ENCODE measurements at places on chromosomes 11 and 22.

DNA sequence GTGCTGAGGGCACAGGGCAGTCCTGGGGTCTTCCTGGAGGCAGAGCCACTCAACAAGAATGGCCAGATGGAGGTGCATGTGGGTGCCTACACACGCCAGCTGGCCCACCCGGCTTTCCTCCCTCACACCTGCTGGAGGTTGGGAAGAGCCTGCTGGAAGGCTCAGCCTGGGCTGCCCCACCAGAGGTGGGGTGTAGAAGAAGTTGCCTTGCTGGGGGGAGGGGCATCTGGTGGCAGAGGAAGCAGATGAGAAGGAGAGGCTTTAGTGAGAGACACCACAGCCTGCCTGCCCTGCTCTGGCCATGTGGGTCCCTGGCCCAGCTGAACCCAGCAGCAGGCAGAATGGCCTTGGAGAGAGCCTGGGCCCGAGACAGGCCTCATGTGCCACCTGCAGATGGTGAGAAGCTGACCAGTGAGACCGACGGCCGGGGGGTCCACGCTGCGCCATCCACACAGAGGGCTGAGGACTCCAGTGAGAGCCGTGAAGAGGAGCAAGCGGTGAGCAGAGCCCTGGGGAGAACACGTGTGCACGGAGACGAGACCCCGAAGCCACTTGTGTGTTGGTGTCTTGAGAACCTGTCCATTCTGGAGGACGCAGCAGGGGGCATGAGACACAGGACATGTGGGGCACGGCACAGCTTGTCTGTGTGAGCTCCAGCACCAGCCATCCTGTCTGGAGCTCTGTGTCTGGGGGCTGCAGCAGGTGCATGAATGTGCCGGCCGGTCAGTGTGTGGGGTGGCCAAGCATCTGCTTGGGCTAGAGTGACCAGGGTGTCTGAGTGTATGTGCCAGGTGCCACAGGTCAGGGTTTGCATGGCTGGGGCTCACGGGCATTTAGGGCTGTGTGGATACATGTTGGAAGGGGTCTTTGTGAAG lies 2.7 kb downstream of the B4GALNT4 start:
- peak; percentile 16 for DNase-seq

- DNase-seq: no peak
These were observed 11.3 kb upstream of the CCDC83 start for GRCh38 chr11:85843929-85844328.

GRCh38 chr11:104134745-104135144 lies 29.2 kb downstream of the PDGFD start:
- no peak for DNase-seq

DNA sequence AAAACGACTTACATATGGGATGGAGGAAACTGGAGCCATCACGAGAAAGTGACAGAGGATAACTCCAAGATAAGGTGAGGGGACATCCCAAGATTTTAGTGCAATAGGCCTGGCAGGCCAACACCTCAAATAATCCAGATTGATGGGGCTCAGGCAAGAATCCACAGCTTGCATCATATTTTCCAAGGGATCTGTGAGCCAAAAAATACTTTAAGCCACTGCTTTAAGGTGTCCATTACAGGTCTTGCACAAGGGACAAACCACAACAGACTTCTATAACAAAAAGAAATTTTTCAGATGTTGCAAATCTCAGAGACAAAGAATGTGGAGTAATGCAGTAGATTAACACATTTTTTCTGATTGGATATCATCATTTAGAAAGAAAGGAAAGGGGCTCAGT lies 45.6 kb downstream of the DENND5A start:
- DNase-seq: no peak

DNA sequence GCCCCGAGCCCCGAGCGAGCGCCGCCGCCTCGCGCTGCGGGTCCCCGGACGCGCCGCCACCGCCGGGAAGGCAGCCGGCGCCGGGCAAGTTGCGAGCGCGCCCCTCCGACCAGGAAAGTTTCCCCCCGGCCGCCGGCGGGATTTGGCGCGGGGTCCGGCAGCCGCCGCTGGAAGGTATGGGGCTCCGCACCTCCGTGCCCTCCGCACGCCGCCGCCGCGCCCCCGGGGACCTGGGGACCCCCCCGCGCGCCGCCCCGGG lies 281 bp downstream of the TSPAN18 start:
- DNase-seq: no peak

DNA sequence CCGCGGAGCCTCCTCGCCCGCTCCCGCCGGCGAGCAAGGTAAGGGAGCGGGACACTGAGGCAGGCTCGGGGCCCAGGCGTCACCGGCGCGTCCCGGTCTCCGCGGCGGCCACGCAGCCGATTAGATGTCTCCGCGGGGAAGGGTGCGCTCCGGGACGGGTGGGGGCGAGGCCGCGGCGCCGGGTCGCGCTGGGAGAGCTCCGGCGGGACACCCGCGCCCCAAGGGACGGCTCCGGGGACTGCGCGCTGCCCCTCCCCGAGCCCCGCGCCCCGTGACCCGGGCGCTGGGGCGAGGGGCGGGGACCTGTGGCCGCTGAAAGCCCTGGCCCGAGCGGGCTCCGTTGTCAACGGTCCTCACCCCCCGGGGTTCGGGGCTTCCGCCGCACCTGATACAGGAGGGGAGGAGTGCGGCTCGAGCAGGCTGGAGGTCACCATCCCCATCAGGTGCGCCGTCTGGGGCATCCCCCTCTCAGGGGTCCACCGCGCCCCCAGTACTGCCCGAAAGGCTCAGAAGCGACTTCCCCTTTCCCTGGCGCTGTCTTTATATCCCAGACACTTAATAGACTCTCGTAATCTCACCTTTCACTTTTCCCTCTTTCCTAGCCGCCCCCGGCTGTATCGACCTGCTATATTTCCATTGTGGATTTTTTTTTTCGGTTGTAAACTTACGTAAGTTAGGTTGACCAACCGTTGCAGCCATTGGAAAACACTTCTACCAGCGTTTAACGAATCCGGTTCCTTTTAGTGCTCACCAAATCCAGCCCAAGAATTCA lies 573 bp downstream of the PPFIA1 start:
- DNase-seq: no peak

DNA sequence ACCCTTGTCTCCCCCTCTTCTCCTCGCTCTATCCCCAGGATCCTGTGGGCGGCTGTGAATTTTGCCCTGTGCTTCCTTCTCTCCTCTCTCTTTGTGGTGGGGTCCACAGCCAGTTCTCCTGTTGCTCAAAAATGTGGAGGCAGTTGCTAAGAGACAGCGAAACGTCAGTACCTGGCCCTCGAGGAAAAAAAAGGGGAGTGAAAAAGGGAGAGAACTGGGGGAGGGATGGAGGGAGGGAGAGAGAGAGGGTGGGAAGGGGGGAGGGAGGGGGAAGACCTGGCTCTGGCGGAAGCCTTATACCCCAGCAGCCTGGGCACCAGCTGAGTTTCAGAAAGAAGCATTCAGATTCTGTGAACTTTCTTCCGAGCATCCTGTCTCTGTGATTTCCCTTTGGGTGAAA lies 2.1 kb upstream of the LRRC55 start:
- DNase-seq: no peak

- DNase-seq: no peak
These were observed 27.6 kb downstream of the APLP2 start for GRCh38 chr11:130097285-130097684.

DNA sequence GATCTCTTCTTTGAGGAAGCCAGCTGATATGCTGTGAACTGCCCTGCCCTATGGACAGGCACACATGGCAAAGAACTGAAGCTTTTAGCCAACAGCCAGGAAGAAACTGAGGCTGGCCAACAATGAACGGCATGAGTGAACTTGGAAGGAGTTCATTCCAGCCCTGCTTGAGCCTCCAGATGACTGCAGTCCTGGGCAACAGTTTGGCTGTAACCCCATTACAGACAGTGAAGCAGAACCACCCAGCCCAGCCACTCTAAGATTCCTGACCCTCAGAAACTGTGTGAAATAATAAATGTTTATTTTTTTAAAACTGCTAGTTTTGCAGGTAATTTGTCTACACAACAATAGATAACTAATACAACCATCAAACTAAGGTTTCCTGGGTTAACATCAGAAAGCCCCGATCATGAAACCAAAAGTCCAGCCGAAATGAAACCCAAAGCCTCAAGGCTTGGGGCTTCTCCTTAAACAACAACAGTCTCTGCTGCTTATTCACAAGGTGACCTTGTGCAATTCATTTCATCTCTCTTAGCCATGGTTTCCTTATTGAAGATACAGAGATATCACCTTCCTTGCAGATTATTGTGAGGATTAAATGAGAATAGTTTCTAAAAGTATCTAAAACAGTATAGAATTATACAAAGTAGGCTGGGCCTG lies 31.4 kb downstream of the PAK1 start:
- no peak for DNase-seq

- no peak for DNase-seq
These were observed 59.5 kb upstream of the PHF21A start for GRCh38 chr11:46180736-46181135.

GRCh38 chr11:69949327-69949726 lies 128.8 kb upstream of the ANO1 start:
- DNase-seq: no peak

- DNase-seq: no peak
These were observed 405.7 kb downstream of the BUD13 start for GRCh38 chr11:116366980-116367645.

GRCh38 chr11:45209000-45209879 lies 62.8 kb downstream of the PRDM11 start:
- DNase-seq: no peak

- DNase-seq: no peak
These were observed 62.2 kb downstream of the MYEOV start for GRCh38 chr11:69355959-69356702.

- DNase-seq: no peak
These were observed 23.1 kb upstream of the CAPRIN1 start for GRCh38 chr11:34028425-34028824.

DNA sequence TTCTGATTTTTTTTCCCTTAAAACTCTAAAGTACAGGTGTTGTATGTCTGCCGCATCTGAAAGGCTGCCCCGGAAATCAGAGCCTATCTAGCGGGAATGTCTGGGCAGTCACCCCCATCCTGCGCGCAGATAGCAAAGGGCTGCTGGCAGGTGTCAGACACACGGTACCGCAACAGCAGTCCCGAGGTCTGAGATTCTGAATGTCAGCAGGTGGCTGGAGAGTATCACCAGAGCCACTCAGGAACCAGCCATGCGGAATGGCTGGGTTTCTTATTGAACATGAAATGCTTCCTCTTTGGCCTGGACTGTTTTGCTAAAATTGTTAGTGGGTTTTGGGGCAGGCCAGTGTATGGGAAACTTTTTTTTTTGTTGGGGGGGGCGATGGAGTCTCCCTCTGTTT lies 53.3 kb downstream of the CERK start:
- no peak for DNase-seq

DNA sequence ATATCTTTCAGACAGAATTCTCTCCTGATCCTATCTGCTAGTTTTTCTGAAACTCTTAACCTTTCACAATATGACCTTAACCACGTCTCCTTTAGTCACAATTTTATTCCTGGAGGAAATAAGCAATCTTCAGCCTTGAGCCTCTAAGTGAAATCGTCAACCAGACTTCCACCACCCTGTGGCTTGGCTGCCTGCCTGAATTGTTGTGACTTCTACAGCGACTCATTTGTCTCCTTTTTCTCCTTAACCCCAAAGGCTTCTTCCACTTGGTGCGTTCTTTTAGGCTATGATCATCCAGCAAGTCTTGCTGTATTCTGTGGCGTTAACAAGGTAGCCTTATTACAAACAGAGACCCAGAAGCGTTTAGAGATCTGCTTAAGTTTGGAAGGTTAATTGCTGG lies 535.1 kb upstream of the ARHGAP42 start:
- DNase-seq: no peak

DNA sequence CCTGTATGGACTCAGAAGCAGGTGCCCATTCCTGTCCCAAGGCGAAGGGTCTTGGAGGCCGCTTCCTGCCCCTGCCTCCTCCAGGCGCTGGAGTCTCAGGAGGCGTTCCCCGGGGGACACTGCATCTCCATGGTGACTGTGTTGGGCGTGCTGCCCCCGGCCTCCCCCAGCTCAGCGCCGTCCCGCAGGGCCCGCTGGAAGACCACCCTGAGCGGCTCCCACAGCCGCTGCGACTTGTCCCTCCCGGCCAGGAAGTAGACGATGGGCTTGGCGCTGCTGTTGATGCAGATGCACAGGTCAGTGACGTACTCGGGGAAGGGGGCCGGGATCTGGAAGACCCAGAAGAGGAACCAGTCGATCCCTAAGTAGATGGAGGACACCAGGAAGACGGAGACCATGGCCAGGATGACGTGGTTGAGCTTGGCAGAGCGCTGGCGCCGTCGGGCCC lies 7.8 kb downstream of the MRGPRF start:
- no peak for DNase-seq

DNA sequence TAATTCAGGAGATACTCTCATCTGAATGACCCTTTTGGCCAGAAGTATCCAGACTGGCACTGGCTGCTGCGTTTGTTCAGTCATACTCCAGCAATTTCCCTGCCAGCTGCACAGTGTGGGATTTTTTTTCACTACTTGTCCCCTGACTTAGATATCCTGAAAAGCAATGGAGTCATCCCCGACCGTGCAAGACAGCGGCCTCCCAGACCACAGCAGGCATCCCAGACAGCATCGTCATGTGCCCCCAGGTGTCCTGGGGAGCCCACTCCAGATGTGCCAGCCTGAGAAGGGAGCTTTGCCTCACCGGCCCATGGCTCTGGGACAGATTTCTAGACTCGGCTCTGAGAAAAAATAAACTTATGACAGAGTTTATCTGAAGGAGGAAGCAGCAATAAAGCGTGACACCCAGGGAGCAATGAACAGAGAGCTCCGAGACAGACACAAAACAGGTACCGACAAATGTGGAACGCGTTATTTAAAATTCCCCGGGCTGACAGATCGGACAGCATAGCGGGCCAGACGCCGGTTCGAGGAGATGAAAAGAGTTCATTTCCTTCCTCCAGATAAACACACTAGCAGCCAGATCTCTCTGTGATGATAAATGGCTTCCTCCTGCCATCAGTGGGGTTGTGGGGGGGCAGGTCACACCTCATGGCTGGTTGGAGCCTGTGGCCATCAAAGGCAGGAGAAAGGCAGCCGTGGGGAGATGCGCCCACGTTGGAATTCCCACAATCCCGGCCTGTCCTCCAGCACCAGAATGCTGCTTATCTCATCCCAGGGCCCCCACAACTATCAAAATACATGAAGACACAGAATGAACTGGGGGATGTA lies 106.4 kb upstream of the FGF3 start:
- DNase-seq: no peak

- DNase-seq: no peak
These were observed 25.8 kb downstream of the AP2A2 start for GRCh38 chr11:951507-951906.

- DNase-seq: no peak
These were observed 66.8 kb upstream of the E2F8 start for GRCh38 chr11:19307498-19307897.

GRCh38 chr22:46373159-46373558 lies 37.6 kb downstream of the TRMU start:
- no peak for DNase-seq

DNA sequence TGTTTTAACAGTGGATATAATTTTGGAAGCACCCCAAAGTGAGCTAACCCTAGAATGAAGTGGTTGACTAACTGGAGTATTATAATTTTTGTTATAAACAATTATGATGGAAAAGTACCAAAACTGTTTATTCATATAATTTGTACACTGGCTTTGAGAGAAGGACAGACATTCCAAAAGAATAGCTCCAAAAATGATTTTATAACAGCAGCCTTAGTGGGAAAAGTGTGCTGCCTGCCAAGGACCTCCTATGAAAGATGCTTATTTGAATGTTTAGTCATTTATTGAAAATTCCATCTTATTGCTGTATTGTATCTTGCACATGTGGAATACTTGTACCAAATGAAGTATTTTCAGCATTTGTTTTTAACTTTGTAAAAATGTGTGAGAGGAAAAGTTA lies 169.8 kb downstream of the GUCY1A2 start:
- no peak for DNase-seq
